ENCODE measurements at places on chromosomes 5 and 9.

GRCh38 chr9:134880484-134881312 is at the start of gene FCN2:
Gene FCN2 (plus strand): TSS chr9:134880810. CDS start chr9:134880822, 12 bp downstream.
- no peak for DNase-seq

- DNase-seq, result no peak
These were observed 1758.1 kb downstream of the MAT2B start for GRCh38 chr5:165263536-165263935.

DNA sequence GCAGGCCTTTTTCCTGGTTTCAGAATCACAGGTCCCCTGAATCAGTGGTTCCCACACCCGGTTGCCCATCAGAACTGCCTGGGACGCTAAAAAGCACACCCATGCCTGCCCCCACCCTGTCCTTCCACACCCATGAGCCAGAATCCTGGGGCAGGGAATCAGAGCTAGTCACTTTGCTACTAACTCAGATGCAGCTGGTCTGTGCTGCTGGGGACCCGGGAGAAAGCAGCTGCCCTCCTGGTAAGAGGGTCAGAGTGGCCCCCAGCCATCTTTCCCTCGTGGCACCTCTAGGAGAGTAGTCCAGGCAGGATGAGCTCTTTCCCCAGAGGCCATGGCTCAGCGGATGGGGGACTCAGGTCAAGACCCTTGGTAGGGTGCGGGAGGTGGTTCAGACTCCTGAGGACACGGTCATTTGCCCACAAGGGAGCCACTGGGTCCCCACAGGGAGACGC is 11.3 kb upstream of the NUP214 start:
- DNase-seq, result no peak

GRCh38 chr5:69212022-69212421 is 22.6 kb downstream of the CENPH start:
- no peak for DNase-seq

- no peak for DNase-seq
These were observed at the start of gene PTGES for GRCh38 chr9:129752900-129753729. Gene PTGES (minus strand): TSS chr9:129753042. CDS start chr9:129753012, 30 bp downstream.

- DNase-seq, result no peak
These were observed 151.4 kb downstream of the LPAR1 start for GRCh38 chr9:110886832-110887231.

DNA sequence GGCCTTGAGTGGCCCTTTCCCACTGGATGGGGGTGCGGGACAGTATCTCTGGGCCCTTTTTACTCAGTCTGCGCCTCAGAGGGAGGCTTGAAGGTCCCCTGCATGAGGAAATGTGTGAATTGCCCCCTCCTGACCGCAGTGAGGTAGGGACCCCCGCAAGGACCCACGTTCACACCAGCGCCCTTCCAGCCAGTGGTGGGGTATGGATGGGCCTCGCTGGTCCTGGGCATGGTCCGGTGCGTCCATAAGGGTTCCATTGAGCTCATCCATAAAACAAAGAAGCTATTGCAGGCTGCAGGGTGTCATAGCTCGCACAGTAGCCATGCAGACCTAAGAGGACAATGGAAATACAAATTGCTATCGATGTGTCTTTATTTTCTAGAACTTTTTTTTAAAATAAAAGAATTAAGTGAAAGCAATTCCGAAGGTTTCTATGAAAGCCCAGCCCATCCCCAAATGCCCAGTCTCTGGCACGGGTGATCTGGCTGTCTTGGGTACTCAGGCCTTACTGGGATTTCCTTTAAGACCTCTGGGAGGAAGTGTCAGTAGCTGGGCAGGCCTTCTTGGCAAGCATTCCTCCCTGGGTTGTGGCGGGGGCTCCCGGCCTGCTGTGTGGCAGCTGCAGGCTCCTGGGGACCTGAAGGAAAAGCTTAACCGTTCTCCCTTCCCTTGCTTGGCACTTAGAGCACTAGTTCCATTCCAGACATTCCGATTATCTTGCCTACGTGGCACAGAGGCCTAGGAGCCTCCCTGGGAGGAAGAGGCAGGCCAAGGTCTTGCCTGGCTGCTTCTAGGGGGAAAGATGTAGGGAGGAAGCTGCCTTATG is 1.5 kb upstream of the SEMA5A start:
- peak; percentile 15 for DNase-seq

GRCh38 chr5:59234236-59234635 is 651.4 kb downstream of the RAB3C start:
- DNase-seq, result no peak

DNA sequence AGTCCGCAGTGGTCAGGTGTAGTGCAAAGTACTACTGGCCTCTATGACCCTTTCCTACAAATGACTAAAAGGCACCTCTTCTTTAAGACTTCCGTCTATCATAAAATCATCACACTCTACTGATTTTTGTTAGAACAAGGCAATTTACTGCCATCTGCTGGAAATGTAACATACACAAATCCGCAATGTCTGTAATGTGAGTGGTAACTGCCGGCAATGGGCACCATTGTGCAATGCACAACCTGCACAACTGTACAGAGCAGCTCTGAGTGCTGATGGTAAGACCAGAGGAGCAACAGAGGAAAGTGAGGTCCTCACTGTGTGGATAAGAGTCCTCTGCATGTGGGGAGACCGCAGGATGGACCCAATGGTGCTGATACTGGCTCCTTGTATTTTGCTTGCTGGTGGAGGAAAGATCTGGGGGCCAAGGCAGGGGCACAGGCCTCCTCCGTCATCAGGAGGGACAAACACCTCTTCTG is 103.7 kb downstream of the ATPSCKMT start:
- DNase-seq, result no peak

DNA sequence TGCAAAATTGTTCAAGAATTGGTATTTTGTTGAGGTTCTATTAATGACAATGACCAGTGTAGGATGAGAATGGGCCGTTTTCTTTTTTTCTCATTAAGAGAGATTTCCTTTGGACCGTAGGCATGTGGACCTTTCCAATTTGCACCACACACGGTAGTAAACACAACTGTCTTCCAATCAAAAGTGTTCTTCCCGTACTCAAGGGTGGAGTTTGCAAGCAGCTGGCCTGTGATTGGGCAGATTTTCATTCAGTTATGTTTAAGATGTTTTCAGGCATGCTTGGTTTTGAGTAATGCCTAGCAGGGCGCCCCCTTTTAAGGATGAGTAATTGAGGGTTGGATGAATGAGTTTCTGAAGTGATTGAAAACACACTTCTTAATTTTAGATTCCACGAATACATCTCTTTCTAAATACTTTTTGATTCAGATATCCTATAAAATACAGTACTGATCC is 2.5 kb downstream of the KDM3B start:
- DNase-seq, result no peak

DNA sequence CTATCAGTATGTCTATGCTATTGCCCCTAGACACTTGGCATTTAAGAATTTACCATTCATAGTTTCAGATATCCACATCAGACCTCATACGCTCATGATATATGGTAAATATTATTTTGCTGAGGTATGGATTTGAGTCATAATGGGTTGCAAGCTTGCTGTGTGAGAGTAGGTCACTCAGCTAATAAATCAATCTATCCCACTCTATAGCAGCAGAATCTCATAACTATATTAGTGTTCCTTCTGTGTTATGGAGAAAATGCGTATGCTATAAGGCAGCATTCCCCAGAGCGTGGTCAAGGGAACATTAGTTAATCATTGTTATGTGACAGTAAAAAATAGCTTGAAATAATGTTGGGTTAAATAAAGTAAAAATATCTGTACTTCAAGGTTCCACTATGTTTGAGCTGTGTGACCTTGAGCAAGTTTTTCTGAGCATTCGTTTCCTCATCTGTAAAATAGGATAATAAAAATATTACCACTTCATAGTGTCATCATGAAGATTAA is 7.7 kb downstream of the TRIM32 start:
- DNase-seq, result no peak

DNA sequence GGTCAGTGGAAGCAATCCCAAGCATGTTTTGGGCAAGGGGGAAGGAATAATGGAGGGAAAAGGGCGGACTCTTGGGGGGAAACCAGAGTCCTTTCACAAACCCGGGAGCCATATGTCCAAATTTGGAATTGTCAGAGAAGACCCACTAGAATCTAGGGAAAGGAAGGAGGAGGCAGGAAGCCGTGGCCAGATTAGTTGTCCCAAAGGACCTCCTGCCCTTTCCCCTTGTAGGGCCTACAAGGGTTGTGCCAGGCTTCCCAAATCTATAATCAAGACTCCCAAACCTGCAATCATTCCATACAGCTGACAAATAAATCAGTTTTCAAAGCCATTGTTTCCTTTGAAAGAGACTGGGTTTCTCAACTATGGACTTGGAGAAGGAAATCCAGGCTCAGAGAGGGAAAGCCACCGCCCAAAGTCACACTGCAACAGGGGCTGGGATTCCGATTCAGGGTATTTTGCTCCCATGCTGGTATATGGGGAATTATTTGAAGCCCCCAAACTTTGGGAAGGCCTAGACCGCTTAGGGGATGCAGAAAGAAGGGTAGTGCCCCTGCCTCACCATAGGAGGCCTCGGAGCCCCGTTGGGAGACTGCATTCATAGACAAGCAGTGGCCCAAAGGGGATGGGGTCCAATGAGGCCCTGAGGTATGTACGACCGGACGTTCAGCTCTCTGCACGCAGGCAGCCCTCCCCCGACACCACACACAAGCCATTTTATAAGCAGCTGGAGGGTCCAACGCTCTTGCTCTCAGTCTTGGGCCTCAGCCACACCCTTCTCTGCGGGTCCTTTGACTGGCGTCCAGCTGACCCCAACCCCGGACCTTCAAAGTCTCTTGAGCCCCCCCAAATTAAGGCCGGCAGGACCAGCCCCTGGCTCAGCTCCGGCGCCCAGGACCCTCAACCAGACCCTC is 815 bp downstream of the ANXA6 start:
- no peak for DNase-seq

GRCh38 chr9:129584136-129584535 is 36.8 kb downstream of the C9orf50 start:
- DNase-seq, result no peak

GRCh38 chr5:90939211-90939610 is 380.6 kb downstream of the ADGRV1 start:
- no peak for DNase-seq

DNA sequence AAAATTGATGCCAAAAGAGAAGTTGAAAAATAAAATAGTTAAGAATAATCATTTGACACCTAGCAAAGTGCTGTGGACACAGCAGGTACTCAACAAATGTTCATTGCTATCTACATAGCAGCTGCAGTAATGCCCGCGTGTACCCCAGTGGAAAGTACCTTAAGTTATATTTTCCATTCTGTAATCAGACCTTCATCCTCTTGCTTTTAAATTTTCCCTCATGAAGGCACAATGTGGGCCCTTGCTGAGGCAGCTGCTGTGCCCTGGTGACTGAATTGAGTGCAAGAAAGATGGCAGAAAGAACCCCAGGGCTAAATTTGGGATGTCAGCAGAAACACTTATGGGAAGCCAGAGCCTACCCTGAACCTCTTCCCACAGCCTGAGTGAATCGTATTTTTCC is 65.9 kb downstream of the CYFIP2 start:
- DNase-seq, result no peak
